Fibroblast of skin of left quadriceps (primary cell): ENCODE measurements at places on chromosomes 6 and 20.

DNA sequence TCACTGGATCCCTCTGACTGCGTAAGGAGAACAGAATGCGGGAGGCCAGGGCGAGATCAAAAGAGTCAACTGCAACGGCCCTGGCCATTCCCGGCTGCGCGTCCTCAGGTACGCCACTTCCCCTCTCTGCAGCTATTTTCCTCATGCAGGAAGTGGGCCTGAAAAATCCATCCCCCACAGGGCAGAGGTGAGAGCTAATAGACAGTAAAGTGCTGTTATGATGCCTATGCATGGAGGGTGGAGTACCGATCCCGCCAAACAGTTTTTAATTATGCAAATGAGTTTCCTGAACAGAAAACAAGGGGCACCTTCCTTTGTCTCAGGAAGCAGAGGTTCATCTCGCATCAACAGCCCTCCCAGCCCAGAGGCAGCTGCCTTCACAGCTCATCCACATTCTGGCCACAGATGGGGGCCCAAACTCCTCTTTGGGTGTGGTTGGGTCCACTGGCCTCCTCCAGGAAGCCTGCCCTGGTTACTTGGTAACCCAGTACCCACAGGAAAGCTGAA lies 9.3 kb downstream of the PREX1 start:
- DNase-seq: no peak

- DNase-seq: no peak
These were observed 19.3 kb downstream of the DOP1A start for GRCh38 chr6:83086751-83087150.

GRCh38 chr6:128284128-128284527 lies 236.3 kb downstream of the PTPRK start:
- no peak for DNase-seq

- DNase-seq: no peak
These were observed 86.9 kb downstream of the TCP11 start for GRCh38 chr6:35054106-35054742.

GRCh38 chr6:72271531-72271930 lies 350.3 kb upstream of the KCNQ5 start:
- DNase-seq: no peak

DNA sequence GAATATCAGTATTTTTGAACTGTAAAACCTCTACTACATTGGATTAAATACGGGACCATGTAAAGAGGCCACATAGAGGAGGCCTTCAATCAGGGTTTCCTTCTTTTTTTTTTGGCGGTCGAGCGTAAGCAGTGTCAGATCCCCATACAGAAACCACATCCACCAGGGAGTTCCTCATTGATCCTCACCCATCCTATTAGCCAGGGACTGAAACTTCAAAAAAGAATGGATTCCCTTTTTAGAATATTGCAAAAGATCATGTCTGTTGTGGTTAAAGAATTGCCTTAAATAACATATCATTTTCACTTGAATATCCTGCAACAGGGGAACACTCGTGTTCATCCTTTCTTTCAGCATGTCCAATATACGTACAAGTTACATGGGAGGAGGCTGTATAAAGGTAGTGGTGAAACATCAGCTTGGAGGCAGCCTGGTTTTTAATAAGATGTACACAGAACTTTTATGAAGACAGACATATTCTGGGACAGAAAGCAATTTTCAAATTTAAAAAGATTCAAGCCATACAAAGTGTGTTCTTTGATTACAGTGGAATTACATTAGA lies 96.1 kb downstream of the PPP1R14C start:
- no peak for DNase-seq

DNA sequence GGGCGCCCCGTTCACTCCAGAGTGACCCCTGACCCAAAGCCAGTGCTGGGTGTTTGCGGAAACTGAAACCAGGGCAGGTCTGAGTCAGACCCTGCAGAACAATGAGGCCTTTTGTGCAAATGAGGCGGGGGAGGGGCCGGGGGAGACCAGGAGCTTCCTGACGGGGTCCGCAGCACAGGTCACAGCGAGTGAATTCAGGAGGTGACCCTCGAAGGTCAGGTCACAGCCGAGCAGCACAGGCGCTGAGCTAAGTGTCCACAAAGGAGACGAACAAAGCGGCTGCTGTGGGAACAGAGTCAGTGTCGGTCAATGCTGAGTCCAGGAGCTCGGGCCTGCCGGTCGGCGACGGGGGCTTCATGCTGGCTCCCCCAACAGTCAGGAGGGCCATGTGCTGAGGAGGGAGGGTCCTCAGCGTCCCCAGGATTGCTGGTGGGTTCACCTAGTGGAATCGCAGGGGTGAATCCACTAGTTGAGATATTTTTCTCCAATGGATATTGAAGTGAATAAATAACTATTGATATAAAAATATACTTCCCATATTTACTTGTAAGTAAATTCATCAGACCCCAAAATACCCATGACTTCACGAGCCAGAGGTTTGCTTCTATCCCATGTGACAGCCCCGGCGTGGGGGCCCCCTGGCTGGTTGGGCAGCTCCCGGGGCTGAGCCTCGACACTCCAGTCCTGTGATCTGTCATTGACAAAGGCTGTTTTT lies 188.4 kb upstream of the SULF2 start:
- DNase-seq: no peak

GRCh38 chr6:135126729-135127128 lies 54.4 kb upstream of the MYB start:
- DNase-seq: no peak

- no peak for DNase-seq
These were observed 12.5 kb downstream of the GNAS-AS1 start for GRCh38 chr20:58838174-58838573.

DNA sequence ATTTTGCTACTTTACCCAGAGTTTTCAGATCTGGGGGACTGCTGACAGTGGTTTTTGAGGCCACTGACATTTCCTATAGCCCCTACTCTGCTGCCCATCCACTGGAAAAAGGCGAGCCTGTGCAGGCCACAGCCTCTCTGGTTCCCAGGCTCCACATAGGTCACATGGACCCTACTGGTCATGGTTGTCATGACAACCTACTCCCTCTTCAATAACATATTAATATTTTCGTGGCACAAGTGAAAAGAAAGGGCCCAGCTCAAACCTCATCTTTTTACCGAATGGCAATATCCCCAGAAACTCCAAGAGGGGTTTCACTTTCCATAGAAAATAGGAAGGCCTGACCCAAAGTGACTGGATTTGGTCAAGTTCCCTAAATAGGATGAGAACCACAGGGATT lies 11.0 kb upstream of the FOXO3 start:
- DNase-seq: no peak

DNA sequence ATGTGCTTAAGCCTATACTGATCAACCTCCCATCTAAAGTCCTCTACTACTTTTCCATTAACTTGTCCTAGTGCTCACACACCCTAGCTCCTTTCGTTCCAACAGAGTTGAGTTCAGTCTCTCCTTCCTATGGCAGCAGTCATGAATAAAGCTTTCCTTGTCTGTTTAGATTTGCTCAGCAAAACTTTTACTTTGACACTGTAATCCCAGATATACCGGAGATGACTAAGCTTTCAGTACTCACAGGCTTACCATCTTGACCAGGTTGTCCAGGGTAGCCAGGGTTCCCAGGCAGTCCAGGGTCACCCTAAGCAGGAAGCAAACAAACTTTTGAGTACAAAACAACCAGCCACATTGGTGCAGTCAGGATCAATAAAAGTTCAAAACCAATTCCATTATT lies 90.7 kb downstream of the COL21A1 start:
- DNase-seq: no peak

DNA sequence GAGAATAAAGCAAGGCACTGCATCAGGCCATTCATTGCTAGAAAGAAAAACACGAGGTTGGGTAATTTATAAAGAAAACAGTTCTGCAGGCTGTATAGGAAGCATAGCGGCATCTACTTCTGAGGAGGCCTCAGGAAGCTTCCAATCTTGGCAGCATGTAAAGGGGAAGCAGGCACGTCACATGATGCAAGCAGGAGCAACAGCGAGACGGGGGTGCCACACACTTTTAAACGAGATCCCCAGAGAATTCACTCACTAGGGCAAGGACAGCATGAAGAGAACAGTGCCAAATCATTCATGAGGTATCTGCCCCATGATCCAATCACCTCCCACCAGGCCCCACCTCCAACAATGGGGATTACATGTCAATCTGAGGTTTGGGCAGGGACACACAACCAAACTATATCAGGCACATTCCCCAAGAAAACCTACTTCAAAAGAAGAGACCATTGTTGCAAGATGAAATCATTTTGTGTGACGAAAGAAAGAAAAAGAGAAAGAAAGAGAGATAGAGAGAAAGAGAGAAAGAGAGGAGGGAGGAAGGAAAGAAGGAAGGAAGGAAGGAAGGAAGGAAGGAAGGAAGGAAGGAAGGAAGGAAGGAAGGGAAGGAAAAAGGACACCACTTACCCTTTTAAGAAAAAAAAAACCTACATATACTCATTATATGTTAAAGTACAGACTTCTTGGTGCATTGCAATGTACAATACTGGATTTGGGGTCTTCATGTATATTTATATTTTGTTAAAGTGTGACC lies 95.9 kb upstream of the PLEKHG1 start:
- DNase-seq: no peak

DNA sequence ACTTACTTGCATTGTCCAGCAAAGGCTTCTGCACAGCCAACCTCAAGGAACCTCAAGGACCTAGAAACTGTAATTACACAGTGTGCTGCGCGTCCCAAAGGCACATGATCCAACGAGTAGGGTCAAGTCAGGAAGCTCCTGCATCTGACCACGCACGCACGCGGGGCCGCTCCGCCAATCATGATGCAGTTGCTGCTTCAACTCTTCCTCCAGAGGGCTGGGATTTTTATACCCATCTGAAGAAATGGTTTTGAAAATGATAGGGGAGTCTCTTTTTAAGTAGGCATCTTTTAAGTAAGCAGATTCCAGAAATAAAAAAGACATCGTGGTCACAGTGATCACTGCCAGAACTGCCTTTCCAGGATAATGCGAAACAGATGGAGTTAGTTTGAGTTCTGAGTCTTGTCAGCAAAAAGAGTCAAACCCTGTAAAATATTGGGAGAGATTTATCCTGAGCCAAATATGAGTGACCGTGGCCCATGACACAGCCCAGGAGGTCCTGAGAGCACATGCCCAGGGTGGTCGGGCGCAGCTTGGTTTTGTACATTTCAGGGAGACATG lies 34.0 kb downstream of the KIF25 start:
- DNase-seq: peak; percentile 74

- no peak for DNase-seq
These were observed 170.7 kb downstream of the THBS2 start for GRCh38 chr6:169082817-169083507.

GRCh38 chr6:39426073-39426456 lies 103.6 kb upstream of the KCNK16 start:
- DNase-seq: peak; percentile 59

GRCh38 chr20:32614303-32614702 lies 29.2 kb upstream of the NOL4L start:
- no peak for DNase-seq

DNA sequence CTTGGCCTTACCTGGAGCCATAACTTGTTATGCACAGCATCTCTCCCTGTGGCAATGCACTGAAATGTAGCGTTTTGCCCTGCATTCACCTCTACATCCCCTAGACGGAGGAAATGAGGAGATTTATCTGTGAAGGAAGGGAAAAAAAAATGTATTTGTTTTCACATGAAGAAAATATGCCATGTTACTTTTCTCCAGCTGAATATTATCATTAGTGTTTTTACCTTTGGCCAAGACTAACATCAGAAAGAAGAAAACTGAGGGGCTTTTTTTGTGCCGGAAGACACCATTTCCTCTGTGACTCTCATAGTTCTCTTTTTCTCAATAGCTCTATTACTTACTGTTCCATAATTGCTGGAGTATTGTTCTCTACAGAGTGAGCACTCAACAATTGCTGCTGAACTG lies 280.4 kb downstream of the PTPRK start:
- DNase-seq: no peak

DNA sequence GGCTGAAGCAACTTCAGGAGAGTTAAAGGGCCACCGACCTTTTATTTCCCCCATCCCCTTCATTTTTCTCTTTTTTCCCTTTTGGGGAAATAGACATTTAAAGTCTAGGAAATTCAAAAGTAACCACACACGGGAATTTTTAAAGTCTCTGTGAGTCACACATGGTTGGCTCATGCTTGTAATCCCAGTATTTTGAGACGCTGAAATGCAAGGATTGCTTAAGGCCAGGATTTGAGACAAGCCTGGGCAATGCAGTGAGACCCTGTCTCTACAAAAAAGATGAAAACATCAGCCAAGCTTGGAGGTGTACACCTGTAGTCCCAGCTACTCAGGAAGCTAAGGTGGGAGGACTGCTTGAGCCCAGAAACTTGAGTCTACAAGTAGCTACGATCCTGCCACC lies 34.2 kb downstream of the KATNA1 start:
- DNase-seq: no peak

GRCh38 chr6:26568601-26569432 lies 27.9 kb upstream of the ABT1 start:
- DNase-seq: peak; percentile 89

DNA sequence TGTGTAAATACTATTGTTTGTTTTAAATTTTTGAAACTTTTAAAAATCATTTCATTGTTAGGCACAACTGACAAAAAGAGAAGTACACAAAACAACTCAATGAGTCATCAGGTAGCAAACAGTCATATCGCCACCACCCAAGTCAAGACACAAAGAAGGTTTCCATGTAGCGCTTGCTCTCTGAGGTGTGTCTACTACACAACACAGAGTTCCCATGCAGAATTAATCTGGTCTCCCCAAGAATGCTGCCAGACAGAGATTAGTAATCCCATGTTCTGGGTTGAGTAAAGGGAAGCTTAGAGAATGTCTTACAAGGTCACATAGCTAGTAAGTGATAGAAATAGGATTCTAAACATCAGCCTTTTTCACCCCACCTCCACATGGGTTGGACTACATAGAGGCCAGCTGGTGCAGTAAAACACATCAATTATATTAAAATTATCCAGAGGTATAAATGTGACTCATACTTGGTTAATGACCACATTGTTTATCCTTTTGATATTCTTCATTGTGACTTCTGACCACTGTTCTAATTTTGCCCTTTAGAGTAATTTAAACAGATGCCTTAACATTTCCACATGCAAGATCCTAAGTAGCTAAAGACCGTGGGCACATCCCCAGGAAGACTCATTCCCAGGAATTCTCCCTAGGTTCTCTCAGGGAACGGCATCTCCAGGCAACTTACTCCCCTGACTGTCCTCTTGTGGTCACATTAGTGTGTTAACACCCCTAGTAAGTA lies 413.5 kb downstream of the PRKN start:
- DNase-seq: peak; percentile 3

- no peak for DNase-seq
These were observed 57.6 kb downstream of the PLCB4 start for GRCh38 chr20:9126527-9126926.

GRCh38 chr6:70072540-70073179 lies 206.3 kb downstream of the COL19A1 start:
- no peak for DNase-seq

DNA sequence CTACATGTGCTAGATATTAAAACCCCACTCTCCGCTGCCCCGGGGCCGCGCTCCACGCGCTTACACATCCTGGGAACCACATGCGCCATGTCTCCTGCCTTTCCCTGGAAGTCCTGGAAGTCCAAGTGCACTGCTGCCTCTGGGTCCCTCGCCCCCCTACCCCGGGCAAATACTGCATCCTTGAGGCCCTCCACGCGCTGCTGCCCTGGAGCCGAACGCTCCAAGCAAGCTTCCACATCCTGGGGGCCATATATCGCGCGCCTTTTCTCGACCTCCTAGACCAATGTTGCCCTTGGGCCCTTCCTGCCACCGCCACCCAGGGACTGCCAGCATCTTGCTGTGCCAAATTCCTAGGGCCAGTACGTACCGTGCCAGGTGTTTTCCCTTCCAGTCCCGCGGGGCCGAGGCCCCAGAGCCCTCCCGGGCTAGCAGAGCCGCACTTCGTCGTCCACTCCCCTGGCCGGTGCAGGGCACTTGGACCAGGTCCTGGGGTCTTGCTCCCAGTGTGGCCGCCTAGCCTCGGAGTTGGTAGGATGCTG lies 779 bp upstream of the KCNG1 start:
- DNase-seq: no peak
